ENCODE measurements at places on chromosomes 2 and 18. TPM values are rescaled to one million over a fixed set of nuclear protein-coding genes. Genes with fewer than 3 reads are reported as not detected.

The NMUR1 gene
- under 0.01 TPM for total RNA-seq

The TEKT4 gene
- not detected for total RNA-seq

The SPATA3 gene
- total RNA-seq, result not detected

GRCh38 chr2:47056374-47056773 is 98.7 kb downstream of the STPG4 start:
- peak; percentile 95 for DNase-seq
- H3K27ac ChIP-seq, result peak overlapping the region; percentile 83
- H3K36me3 ChIP-seq, result peaks cover 46% of the 10 kb centered on the region
- H3K4me3 ChIP-seq, result peak overlapping the region; percentile 36
- H3K27me3 ChIP-seq, result no peaks in the 10 kb centered on the region

DNA sequence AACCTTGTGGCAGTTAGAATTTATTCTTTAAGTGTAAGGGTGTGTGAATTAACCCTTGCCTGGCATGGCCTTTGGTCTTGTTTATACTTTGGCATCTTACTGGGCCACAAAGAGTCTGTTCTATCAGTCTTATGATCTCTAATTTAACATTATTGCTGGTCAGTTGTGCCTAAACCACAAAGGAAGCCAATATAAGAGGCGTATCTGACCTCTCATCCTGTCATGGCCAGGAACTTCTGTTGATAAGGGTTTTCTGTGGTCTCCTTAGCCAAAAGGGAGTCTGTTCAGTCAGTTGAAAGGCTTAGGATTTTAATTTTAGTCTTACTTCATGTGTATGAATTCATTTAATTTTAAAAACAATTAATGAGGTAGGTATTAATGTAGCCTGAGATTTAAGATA is 127.2 kb downstream of the LRRTM4 start:
- H3K36me3 ChIP-seq, result no peaks in the 10 kb centered on the region
- no peak overlapping the region for H3K27ac ChIP-seq
- H3K4me1 ChIP-seq, result no peaks in the 10 kb centered on the region
- no peaks in the 10 kb centered on the region for H3K27me3 ChIP-seq
- H3K4me3 ChIP-seq, result no peak overlapping the region

Data from osteoblast (primary cell).